ENCODE measurements at places on chromosomes 16 and 17.

- no peak for DNase-seq
These were observed 50.1 kb downstream of the PIMREG start for GRCh38 chr17:6494239-6494941.

DNA sequence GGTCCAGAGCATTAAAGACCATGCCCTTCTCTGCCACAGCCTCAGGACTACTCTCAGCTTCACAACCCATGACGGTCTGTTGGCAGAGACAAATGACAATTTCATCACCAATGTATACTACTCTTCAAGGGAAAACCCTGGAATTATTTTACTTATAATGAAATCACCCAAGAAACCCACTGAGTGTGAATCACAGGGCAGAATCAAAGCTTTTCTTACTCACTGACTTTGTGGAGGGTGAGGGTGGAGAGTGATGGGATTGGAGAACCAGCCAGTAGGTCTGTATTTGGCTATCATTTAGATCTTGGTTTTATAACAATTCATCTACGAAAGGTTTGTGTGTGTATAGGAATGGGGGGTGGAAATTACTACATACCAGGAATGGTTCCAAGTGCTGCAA lies 442.6 kb downstream of the SHISA9 start:
- no peak for DNase-seq

DNA sequence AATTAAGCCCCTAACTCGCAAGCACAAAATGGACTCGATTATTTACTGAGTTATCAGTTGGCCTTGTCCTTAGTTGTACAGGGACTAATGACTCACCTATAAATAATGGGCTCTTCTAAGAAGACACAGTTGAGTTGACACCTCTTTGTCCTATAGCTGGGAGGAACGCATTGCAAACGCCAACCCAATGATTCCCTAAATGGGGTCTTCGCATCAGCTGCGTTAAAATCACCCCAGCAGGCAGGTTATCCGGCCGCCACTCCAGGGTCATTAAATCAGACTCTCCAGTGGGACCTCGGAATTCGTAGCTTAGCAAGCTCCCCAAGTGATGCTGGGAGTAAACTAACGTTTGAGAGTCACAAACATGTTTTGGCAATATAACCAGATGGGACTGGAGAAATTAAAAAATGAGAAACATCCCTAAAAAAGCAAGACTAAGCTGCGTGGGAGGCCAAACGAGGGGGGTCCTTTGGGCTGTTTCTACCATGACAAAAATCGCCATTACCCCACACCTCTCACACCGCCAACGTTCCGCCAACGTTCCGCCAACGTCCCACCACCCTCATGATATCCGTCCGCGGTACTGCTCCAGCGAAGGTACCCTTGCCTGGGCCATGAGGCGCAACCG lies 932 bp upstream of the NFE2L1 start:
- DNase-seq = no peak

DNA sequence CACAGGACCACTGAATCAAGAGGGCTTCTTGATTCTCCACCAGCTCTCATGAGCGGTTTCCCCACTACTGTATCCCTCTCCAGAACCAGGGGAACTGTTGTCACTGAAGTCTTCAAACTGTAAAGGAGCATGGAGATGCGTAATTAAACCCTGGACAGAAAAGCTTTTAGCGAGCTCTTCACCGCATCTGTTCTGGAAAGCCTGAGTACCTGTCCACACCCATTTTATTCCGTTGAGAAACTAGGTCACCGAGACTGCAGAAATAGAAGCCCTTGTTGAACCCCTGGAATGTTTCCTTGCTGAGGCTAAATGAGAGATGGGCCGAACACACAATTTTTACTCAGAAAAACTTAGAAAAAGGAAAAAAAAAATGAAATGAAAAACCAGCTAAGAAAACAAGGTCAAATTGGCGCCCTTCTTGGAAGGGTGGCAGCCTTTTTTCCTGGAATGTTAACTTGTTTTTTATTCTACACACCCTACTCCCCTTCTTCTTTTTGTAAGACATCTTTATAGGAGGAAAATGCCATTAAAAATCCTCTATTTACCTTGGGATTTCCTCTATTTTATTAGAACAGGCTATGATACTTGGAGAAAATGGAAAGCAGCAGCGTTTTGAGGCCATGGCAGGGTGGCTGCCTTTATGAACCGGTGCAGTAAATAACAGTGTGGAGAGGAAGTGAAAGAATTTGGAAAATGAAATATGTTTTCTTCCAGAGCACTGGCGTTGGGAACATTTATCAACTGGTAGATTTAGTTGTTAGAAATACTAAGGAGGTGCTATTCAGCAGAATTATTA lies 52.6 kb upstream of the CRISPLD2 start:
- DNase-seq = no peak

GRCh38 chr17:173166-173911 lies 8.1 kb downstream of the DOC2B start:
- DNase-seq = no peak
